Activated T-helper 1 cell treated with Interleukin-2 at 50 U/mL for 16 hours (primary cell): ENCODE measurements at places on chromosomes 13 and 19.

- DNase-seq = no peak
These were observed 112.4 kb upstream of the VSTM2B start for GRCh38 chr19:29413435-29413834.

DNA sequence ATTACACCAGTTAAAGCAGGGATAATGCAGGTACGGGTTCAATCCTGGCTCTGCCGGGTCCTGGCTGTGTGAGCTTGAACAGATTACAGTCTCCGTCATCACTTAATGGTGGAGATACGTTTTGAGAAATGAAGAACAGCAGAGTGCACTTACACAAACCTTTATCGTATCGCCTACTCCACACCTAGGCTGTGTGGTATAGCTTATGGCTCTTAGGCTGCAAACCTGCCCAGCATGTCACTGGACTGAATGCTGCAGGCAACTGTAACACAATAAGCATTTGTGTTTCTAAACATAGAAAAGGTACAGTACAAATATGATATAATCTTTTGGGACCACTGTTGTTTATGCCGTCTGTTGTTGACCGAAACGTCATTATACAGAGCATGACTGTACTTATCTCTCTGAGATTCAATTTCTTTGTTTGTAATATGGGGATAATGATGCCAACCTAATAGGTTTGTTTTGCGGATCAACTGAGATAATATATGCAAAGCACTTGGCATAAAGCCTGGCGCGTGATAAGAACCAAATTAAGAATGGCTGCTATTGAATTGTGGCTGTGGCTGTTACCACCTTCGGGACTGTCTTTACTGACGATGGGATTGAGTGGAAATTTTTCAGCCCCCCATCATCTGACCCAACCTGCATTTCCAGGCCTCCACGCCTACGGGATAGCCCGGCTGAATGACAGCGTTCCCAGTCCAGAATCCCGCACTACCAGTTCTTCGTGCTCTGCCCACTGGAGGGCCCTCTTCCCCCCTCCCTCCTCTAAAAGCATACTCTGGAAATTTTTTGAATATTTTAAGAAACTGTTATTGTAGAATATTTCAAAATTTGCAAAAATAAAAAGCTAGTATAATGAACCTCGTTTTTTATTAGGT, 11.2 kb downstream of the KRTDAP start:
- no peak for DNase-seq

GRCh38 chr19:45878043-45878794, 7.7 kb downstream of the IRF2BP1 start:
- no peak for DNase-seq

DNA sequence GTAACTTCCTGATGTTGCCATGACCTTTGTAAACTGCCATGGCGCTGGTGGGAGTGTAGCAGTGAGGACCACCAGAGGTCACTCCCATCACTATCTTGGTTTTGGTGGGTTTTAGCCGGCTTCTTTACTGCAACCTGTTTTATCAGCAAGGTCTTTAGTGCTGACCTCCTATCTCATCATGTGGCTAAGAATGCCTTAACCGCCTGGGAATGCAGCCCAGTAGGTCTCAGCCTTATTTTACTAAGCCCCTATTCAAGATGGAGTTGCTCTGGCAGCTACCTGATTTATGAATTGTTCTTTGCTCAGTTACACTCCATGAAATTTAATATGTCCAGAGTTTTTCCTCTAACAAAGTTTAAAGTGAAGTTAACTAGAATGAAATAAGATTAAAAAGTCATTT, 4.6 kb upstream of the EPS15L1 start:
- no peak for DNase-seq

- DNase-seq = no peak
These were observed 731.5 kb downstream of the SLITRK1 start for GRCh38 chr13:83150616-83151307.

DNA sequence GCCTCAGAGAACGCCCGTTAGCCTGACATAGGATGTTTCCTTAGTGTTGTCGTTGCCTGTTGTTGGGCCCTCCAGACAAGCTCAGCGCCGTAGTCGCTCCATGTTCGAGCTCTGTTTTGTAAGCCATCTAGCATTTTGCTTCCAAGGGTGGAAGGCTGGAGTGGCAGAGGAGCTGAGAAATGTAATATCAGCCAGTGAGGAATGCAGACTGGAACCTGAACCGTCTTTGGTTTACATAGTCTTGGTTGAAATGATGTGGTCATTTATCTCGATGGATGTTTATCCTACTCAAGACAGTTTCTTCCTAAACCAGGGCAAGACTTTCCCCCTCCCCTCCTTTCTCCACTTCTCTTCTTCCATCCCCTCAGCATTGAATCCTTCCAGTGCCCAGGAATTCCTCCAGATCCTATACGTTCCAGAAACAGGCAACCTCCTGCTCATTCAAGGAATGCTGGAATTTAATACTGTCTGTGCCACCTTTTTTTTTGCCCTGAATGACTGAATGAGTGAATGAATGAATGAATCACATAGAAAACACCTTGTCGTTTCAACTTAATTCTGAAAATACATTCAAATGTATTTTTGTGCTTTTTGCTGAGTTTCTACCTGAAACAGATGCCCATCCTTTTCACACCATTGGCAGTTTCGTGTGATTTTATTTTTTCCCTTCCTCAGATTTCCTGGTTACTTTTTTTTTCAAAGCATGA, 109.5 kb upstream of the MBNL2 start:
- no peak for DNase-seq

GRCh38 chr13:46968450-46968849, 71.6 kb upstream of the HTR2A start:
- no peak for DNase-seq

DNA sequence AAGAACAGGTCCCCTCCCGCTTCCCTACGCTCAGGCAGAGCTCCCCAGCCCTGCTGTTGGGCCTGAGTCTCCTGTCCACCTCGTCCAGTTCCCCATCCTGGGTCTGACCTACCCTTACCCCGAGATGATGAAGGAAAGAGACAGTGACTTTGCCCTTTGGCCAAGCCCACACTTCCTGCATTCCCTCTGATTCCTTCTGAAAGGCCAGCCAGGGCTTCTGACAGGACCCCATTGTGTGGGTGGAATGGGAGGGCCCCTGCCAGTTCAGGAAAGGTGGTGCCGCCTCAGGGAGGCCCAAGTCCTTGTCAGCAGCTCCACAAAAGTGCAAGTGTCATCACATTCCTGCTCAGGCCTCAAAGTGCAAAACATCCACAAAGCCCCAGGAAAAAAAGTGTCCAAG, 177.8 kb downstream of the PAN3 start:
- no peak for DNase-seq

GRCh38 chr13:56378566-56378965, 762.2 kb upstream of the PRR20A start:
- DNase-seq = no peak

GRCh38 chr13:101624981-101625380, 172.5 kb downstream of the ITGBL1 start:
- DNase-seq = no peak

DNA sequence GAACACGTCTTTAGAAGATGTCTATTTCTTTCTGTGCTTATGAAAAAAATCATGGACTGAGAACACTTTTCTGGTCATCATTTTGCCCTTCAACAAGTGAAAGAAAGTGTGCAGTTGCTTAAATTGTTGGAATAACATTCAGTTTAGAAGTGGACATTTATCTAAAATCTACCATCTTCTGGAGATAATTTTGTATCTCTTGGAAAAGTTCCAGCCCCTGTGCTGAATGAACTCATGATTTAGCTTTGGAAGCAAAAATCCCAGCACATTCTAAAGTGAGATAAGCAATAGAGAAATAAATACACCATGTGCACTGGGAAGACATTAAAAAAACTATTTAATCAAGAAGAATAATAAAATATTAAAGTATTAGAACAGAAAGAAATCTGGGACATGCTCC, 1420.8 kb upstream of the SLC10A2 start:
- no peak for DNase-seq

GRCh38 chr13:32838945-32839344, 177.3 kb upstream of the KL start:
- DNase-seq = no peak

DNA sequence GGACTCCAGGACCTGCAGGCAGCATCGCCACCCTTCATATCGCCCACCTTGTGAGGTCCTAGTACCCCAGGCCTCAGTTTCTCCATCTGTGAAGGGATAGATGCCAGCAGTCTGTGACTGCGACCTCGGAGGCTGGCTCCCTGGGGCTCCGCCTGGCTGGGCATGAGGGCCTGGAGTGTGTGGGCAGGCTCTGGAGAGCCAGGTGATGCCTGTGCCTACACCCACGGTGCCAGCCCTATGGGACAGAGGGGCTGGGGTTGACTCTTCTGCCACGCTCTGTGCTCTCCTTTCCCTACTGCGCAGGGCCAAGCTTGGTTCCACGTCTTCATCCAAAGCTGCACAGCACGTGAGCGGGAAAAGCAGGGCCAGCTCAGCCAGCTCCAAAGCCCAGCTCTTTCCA, 26.0 kb upstream of the NFIC start:
- no peak for DNase-seq

DNA sequence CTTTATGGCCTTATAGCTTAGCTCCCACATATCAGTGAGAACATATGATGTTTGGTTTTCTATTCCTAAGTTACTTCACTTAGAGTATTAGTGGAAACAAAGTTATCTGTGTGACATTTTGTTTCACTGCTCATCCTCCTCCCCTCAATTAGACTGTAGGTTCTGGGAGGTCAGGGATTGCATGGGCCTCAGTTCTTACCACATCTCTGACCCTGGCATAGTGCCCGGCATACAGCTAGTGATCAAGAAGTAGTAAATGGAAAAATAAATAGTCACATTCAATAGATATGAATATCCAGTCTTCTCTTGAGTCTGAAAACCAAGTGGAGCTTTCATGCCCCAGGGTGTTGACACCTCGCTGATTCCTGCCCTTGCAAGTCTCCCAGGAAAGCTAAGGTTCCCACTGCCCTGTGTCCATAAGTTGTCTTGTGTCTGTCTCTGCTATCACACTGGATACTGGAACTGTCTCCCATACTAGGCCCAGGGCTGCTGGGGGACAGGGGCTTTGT, 249.5 kb upstream of the TSHZ3 start:
- no peak for DNase-seq

DNA sequence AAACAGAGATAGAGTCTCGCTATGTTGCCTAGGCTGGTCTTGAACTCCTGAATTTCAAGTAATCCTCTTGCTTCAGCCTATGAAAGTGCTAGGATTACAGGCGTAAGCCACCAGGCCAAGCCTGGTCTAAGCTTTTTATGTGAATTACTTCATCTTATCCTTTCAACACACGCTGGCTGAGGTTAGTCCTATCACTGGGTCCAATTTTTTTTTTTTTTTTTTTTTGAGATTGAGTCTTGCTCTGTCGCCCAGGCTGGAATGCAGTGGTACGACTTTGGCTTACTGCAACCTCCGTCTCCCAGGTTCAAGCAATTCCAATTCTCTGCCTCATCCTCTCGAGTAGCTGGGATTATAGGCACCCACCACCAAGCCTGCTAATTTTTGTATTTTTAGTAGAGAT, 10.4 kb downstream of the MYO1F start:
- DNase-seq = no peak

DNA sequence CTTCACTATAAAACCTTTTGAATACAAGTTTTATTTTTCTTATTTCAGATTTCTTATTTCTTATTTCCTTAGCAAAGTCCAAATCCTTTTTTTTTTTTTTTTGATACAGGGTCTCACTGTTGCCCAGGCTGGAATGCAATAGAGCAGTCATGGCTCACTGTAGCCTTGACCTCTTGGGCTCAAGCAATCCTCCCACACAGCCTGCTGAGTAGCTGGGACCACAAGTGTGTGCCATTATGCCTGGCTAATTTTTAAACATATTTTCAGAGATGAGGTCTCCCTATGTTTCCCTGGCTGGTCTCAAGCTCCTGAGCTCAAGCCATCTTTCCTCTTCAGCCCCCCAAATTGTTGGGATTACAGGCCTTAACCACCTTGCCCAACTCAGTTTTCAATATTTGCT, 334.3 kb downstream of the DLEU7 start:
- no peak for DNase-seq

GRCh38 chr19:21812448-21812847, 23.5 kb downstream of the ZNF43 start:
- no peak for DNase-seq

GRCh38 chr19:52637718-52638585, at the start of gene ZNF83:
Gene ZNF83 (minus strand): TSS chr19:52638355.
- peak; percentile 83 for DNase-seq

GRCh38 chr13:37344056-37344455, 238.6 kb upstream of the CSNK1A1L start:
- no peak for DNase-seq

DNA sequence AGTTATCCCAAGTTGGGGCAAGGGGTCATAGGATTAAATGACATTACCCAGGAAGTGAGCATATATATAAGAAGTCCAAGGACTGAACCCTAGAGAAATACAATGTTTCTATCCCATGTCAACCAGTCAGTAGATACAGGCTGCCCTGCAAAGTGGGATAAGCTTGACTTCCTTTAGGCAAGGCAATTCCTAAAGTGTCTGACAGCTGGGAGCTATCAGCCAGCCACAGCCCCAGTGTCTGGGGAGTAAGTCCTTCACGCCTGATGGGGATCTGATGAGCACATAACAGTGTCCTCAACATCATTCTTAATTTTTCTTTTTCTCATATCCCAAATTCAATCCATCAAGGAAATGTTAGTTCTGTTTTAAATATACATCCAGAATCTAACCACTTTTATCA, 54.1 kb downstream of the DNAJC15 start:
- DNase-seq = no peak

DNA sequence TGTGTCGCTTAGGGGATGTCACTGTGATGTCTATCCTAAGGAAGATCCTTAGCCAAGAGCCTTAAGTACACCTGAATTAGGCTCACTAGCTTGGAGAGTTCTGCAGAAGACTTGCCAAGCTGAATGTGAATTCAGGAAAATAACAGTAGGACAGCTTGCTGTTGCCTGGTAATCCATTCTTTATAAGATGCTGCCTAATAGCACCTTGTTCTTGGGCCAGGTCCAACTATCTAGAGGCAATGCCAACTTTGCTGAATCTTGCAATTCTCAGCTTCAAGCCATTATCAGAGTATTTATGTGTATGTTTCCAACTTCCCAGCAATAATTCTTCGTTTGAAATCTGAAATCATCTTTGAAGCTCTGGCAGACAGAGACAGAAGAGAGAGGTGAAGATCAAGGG, 102.8 kb downstream of the PCDH17 start:
- no peak for DNase-seq

- no peak for DNase-seq
These were observed 83.0 kb downstream of the POLR1D start for GRCh38 chr13:27704681-27705080.

DNA sequence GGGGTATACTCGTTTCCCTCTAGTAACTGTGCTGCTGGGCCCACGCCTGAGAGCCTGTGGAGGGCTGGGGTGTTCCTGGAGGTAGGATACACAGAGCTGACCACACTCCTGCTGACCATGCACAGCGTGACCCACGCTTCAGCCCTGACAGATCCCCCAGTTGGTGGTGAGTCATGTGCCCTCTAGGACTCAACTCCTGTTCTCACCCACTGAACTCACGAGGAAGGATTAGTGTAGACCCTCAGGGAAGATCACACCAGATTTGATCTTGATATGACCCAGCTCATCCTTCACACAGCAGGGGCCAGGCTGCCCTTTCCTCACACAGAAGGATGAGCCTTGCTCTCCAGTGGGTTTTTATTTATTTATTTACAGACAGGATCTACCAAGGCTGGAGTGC, 13.3 kb upstream of the ACP7 start:
- DNase-seq = no peak
